ENCODE measurements at places on chromosomes 6 and 20.

DNA sequence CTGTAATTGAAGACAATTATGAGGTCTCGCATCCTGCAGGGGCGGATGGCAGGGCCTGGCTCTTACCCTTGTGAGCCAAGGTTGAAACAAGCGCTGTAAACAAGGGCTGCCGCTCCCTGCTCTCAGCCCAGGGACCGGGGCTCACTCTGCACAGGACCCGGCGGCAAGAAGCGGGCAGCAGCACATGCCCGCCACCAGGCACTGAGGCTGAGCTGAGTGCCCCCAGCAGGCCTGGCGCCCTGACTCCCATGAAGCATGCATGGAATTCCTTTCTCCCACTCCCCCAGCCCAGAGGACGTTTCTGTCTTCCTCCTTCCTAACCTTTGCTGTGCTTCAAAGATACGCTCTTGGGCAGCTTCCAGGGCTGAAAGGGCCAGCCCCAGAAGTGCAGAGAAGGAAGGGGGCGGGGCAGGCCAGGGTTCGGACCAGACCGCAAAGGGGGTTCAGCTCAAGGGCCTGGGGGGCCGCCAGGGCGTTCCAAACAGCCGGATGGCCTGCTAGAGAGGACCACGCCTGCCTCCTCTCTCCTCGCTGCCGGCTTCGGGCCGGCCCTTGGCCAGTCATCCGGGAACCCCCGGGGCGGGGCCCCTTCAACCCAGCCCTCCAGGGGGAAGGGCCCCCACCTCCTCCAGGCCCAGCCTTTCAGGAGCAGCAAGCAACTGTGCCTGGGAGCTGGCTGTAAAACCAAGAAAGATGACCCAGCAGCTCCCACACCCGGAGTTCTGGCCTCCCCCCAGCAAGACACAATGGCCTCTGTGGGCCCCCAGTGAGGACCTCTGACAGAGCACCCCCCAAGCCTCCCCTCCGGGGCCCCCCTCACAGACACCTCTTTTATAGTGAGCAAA, 109.9 kb downstream of the NOL4L start:
- no peak for DNase-seq

- DNase-seq = no peak
These were observed 232.7 kb upstream of the SGK1 start for GRCh38 chr6:134550604-134551003.

DNA sequence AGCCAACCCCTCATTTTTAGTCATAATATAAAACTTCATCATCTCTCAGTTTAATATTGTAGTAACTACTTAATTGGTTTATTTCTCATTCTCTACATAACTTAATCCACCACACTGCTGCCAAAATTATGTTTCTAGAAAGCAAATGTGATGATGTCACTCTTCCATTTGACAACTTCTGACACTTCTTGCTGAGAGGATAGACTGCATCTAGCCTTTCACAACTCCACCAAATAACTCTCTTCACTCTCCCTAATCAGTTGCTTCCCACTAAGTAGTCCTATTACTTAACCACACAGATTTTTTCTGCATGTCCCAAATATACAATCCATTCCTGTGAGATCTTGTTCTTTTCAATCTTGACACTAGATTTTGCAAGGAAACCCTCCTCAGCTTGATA, 951.3 kb downstream of the EPHA7 start:
- no peak for DNase-seq

DNA sequence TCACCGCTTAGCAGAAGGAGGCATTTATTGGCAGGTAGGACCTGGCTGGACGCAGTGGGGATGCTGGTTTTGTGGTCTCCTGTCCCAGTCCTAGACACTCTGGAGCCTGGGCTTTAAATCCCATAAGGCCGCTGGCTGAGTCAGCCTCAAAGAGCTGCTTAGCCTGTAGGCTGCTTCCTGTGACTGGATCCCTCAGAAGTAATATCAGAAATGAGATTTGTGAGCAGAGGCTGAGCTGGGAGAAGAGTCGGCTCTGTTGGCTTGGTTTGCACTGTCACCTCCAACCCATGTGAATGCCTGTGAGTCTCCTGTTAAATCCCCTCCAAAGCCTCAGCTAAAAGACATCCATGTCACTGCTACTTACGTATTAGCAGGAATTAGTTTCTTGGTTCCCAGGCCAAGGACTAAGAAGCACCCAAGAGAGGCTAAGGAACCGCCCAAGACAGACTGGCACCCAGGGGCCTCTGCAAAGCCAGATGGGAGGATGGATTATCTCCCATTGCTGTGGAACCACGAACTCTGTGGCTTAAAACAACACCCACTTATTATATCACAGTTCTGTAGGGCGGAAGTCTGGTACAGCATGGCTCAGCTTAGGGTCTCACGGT, 289.4 kb downstream of the CDC5L start:
- no peak for DNase-seq

- no peak for DNase-seq
These were observed 20.8 kb downstream of the ZC2HC1B start for GRCh38 chr6:143885116-143885515.

- DNase-seq = no peak
These were observed 4.3 kb upstream of the SYNDIG1 start for GRCh38 chr20:24465159-24465558.

GRCh38 chr20:3168079-3168828, 5.1 kb downstream of the LZTS3 start:
- no peak for DNase-seq

Data from HEK293T (cell line).